ENCODE measurements at places on chromosomes 4 and X.

- DNase-seq = no peak
These were observed 137.9 kb downstream of the ANK2 start for GRCh38 chr4:113187358-113187757.

DNA sequence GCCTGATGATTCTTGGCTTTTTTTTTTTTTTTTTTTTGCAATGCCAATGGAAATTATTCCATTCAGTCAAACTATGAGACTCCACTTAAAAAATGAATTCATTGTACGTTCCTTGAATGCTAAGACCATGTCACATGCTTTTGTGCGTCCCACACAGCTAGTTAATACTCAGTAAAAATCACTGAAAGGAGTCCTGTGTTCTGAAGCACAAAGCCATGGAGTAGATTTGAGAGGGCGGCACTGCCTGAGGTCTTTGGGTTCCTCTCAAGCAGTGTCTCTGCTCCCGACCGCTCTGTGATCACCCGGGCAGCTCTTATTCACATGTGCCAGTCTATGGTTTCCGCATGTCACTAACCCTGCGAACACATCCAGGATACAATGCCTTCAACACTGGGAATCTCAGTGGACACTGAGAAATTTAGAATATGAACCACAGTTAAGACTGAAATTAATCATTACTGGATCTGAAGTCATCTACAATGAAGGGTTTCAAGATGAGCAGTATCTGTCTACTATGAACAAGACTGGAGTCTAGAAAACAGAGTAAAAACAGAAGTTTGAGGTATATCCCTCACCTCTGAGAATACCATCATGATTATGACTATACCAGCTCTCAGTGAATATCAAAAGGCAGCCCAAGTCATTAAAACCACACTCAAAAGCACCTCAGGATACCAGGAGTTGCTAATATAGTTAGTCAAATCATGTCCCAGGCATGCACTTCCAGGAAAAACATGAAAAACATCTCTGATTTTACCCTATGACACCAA lies 193.0 kb downstream of the MGST2 start:
- DNase-seq = no peak

DNA sequence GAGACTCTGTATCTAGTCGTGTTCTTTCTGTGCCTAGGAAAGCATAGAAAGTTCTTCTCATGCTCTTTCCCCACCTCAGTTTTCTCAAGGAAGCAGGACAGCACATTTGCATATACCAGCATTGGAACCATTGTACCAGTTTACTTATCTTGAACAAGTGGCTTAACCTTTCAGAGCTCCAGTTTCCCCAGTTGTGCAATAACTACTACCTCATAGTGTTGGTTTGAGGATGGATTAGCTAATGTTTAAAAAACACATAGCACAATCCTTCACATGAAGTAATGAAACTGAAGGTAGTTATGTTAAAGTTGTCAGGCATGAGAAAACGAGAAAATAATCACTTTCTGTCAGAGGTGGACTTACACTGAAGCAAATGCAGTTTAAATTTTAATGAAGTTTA lies 92.2 kb upstream of the H2AZ1 start:
- no peak for DNase-seq

DNA sequence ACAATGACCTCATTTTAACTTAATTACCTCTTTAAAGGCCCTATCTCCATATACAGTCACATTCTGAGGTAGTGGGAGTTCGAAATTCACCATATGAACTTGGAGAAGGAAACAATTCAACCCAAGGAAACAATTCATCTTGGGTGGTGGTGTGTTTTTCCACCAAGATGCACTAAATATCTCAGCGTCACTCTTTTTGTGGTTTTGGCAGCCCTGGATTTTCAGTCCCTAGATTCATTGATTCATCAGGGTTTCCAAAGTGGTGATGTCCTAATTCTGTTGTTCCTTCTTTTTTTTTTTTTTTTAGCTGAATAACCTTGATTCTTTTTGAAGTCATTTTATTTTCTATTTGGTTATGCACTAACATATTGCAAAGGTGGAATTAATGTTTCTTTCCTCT lies 162.6 kb upstream of the RAPGEF2 start:
- no peak for DNase-seq

- DNase-seq = no peak
These were observed 13.6 kb upstream of the CCKAR start for GRCh38 chr4:26503844-26504243.

GRCh38 chrX:66038115-66038514 lies 1.8 kb downstream of the VSIG4 start:
- DNase-seq = no peak

DNA sequence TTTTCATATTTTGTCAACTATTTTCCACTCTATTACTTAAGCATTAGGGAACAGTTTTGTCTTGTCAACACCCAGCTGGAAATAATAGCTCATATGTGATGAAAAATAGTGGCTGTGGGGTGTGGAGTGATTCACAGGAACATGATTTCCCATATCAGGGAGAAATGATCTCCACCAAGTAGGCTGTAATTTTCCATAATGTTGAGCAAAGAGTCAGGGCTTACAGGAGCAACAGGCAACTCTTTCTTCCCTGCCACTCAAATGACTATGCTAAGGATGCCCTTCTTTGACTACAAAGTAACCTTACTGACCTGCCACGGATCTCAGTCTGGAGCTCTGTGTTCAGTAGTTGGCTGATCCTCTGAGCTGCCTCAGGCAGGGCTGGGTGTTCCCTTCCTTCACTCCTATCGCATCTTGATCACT lies 90.0 kb upstream of the GATB start:
- DNase-seq = no peak

- no peak for DNase-seq
These were observed 14.1 kb downstream of the MBNL3 start for GRCh38 chrX:132474544-132475248.

- DNase-seq = peak; percentile 24
These were observed 17.1 kb upstream of the PAGE2B start for GRCh38 chrX:55057675-55058249.

DNA sequence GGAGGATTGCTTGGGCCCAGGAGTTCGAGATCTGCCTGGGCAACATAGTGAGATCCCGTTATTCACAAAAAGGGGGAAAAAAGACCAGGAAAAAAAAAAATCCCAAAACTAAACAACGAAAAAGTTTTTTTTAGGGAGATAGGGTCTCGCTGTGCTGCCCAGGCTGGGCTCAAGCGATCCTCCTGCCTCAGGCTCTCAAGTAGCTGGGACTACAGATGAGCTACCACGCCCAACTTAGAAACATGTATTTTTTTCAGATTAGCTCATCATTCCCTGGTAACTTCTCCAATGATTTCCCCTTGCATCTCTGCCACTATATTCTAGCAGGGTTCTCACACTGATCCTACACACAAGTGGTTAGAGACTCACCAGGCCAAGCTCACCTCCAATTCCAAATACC lies 24.4 kb upstream of the IRAK1 start:
- no peak for DNase-seq

DNA sequence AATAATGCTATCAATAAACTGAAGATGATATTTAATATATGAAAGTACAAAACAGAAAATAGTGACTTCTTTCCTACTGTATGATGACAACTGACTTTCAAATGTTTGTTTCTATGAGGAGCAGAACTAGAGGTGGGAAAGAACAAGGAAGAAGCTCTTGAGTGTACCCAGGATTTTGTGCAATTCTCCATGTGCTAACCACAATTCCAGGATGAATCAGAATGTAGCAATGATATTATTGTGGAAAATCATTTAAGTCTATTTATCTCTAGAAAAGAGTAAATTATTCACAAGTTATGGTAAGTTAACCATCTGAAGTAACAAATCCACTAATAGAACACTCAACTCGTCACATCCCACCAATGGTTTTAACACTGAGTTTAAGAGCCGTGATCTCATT lies 324.1 kb upstream of the EMCN start:
- no peak for DNase-seq

- peak; percentile 21 for DNase-seq
These were observed 169.9 kb upstream of the AADAT start for GRCh38 chr4:170259631-170260153.

DNA sequence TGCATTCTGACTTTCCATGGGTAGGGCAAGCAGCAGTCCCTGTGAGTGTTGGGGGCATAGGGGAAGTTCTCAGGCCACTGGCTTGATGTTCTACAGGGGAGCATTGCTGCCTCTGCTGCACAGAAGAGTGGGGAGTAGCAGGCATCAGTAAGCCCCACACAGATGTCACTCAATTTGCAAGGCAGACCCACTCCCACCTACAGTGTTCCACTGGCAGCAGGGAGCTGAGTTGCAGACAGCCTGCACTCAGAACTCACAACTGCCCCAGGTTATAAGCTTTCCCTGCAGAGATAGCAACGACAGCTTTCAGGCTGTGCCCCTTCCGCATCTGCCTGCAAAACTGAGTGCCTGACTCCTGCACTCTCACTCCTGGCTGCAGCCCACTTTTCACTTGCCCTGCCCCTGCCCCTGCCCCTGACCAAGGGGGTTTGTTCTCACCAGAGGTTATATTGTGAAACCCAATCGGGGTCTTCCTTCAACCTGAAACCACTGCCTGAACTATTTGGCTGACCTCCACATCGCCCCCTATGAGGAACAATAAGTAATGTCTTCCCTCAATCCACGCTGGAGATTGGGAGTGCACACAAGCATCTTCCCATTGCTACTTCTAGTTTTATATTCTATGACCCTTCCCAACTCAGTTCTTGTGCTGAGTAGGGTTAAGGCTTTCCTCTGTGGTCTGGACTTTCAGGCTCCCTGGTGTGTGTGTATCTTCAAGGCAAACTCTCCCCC lies 227.4 kb upstream of the CXorf51B start:
- no peak for DNase-seq

GRCh38 chrX:134443020-134443419 lies 16.9 kb upstream of the HPRT1 start:
- no peak for DNase-seq

DNA sequence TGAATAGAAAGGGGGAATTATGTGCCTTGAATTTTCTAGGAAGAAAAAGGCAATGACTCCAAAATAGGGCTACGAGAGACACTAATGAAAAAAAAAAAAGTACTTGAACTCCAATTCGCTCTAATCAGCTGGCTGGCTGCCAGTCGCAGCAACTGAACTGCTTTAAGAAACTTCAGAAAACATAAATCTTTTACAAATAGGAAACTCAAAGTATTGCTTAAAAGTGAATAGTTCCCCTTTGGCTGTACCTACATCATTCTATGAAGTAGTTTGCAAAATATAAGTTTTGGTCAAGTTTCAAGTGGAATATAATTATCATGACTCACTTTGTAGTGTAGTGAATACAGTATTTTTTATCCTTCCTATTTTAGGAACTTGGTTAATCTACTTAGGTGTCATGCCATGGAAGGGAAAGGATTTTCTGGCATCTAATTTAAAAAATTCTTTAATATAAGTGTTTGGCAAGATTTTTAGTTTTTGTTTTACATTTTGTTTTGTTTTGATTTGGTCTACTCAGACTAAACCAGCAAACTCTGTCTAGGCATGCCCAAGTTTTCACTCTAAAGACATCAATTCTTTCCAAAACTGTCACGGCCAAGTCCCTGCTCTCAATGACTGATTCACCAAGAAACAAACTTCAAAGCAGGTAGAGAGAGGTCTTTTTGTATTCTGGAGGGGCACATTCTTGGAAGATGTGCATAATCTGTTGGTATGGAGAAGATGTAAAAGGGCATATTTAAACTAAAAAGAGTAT lies 382.4 kb upstream of the GALNT7 start:
- DNase-seq = no peak

DNA sequence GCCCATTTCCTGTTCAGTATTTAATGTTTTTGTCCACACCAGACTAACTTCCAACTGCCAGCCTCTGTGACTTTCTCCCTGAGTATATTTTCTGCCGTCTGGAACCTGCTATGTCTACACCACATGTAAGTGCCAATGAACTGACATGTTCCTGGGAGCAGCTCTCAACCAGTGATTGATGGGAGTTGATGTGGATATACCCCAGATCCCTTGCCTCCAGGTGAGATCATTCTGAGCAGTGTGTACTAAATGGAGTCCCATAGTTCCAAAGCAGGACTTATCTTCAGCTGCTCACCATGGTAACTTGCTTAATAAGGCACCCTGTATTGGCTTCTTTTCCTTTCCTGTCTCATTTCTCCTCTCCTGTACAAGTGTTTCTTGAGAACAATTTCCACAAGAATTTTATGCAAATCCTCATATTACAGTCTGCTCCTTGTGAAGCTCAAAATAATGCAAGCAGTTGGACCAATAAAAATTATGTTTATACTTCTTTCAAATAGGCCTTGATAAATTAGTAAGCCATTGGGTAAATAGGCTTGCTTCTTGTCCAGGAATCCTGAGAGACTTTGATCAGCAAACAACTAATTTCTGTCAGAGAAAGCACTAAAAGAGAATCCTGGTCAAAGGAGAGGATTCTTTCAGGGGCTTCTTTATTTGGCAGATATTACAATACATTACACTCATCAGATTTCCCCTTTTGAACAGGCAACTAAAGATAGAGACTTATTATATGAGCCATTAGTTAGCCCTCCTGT lies 911.7 kb upstream of the NDST4 start:
- no peak for DNase-seq

DNA sequence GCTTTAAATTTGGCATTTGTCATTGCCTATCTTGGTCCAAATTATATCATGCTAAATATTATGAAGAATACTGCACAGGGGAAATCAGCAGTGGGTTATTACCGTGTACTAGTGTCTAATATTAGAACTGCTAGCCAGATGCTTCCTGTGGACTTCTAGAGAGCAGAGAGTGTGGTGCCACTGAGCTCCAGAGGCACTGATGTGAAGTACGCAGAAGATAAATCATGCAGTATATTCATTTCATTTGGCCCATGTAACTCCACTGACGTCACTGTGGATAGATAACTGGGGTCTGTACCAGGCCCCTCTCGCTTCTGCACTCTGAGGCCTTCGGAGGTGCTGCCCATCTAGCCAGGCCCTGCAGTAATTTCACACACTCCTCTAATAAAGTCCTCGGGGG lies 80.0 kb downstream of the ALPK1 start:
- no peak for DNase-seq

GRCh38 chrX:109187473-109188168 lies 294.3 kb downstream of the GUCY2F start:
- no peak for DNase-seq

DNA sequence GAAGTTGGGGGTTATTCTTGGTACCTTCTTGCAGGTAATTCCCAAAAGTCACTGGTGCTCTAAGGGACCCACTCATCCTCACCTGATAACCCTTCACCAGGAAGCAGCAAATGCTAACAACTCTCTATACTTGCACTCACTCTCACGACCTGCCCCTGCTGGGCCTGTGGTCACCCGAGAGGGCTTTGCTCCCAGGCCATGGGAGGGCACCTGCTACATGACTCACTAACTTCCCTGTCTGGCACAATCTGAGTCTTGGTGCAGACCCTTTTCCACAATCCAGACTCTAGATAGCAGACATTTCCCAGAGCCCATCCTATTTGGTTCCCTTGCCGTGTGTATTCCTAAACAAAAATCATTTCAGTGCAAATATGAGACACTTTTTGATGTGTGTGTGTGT lies 403.8 kb upstream of the FAT1 start:
- DNase-seq = no peak

All from stimulated activated CD4-positive, alpha-beta T cell treated with anti-CD3 and anti-CD28 coated beads, Interleukin-2, amount 100 ng/mL, for 24 hours (primary cell).